Mesothelial cell of epicardium (in vitro differentiated cells): ENCODE measurements at places on chromosomes 1 and 21. TPM values are rescaled to one million over a fixed set of nuclear protein-coding genes. Genes with fewer than 3 reads are reported as not detected.

DNA sequence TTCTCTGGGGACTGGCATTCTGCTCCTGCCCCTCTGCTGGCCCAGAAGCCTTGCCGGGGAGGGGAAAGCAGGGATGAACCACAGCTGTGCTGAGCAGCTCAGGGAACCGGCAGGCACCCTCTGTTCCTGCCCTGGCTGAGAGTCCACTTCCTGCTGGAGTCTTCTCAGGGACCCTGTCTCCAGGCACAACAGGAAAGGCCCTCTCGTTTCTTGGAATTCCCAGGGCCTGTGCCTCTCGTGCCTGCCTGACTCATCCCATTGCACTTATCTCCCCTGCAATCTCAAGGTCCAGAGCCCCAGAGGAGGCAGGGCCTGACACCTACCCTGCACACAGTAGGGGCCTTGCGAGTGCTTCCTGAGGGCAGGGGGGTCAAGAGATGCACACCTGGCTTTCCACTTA lies 1.1 kb upstream of the EDN2 start:
- no peaks in the 10 kb centered on the region for H3K27me3 ChIP-seq
- no peaks in the 10 kb centered on the region for H3K36me3 ChIP-seq
- no peak overlapping the region for H3K4me3 ChIP-seq
- peaks cover 77% of the 10 kb centered on the region for H3K4me1 ChIP-seq
- H3K27ac ChIP-seq: peak overlapping the region; percentile 95

GRCh38 chr1:57868908-57869307 lies 445.0 kb upstream of the DAB1 start:
- H3K4me3 ChIP-seq: no peak overlapping the region
- H3K36me3 ChIP-seq: no peaks in the 10 kb centered on the region
- H3K4me1 ChIP-seq: peaks cover 5% of the 10 kb centered on the region
- no peak overlapping the region for H3K27ac ChIP-seq
- DNase-seq: no peak
- H3K27me3 ChIP-seq: peaks cover 4% of the 10 kb centered on the region

GRCh38 chr1:185397183-185397582 lies 80.1 kb upstream of the IVNS1ABP start:
- DNase-seq: no peak
- no peaks in the 10 kb centered on the region for H3K36me3 ChIP-seq
- no peaks in the 10 kb centered on the region for H3K27me3 ChIP-seq
- peaks cover 19% of the 10 kb centered on the region for H3K4me1 ChIP-seq

- DNase-seq: no peak
- H3K4me3 ChIP-seq: no peak overlapping the region
- peaks cover 28% of the 10 kb centered on the region for H3K36me3 ChIP-seq
- peak overlapping the region; percentile 6 for H3K27ac ChIP-seq
- H3K27me3 ChIP-seq: no peaks in the 10 kb centered on the region
Measured at GRCh38 chr21:32370998-32371766, 21.6 kb downstream of the URB1 start.

DNA sequence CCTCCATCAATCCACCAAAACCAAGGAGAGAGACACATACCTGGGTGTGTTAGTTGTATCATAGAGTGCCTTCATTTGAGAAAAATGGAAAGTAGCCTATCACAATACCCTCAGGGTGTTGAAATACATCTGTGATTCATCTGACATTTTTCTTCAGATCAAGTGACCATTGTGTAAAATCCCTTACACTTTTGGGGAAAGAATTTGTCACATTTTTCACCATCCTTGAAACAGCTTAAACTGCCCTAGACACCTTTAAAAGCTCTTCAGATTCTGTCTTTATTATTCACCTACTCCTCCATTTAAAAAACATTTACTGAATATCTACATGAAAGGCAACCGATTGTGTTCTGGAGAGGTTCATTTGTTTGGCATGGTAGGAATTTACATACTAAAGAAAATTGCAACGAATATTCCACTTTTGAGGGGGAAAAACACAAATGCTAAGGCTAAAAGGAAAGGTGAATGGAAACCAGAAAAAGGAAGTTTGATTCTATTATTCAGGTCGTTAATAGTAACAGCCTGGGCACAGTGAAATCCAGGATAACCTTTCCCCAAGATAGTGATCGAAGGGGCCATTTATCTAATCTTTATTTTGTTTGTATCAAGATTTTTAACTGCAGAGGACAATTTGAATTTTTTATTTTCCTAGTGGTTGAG lies 70.4 kb upstream of the SAMSN1 start:
- no peaks in the 10 kb centered on the region for H3K27me3 ChIP-seq
- no peak overlapping the region for H3K4me3 ChIP-seq
- DNase-seq: no peak
- H3K36me3 ChIP-seq: no peaks in the 10 kb centered on the region
- peaks cover 17% of the 10 kb centered on the region for H3K4me1 ChIP-seq

- H3K4me1 ChIP-seq: peaks cover 48% of the 10 kb centered on the region
- DNase-seq: no peak
- H3K27me3 ChIP-seq: no peaks in the 10 kb centered on the region
- H3K36me3 ChIP-seq: peaks cover 2% of the 10 kb centered on the region
Measured at GRCh38 chr21:27114111-27114510, 147.2 kb upstream of the ADAMTS5 start.

GRCh38 chr21:14901482-14901958 lies 163.3 kb downstream of the NRIP1 start:
- no peak overlapping the region for H3K4me3 ChIP-seq
- no peak overlapping the region for H3K27ac ChIP-seq
- H3K36me3 ChIP-seq: peaks cover 1% of the 10 kb centered on the region
- no peak for DNase-seq
- peaks cover 2% of the 10 kb centered on the region for H3K4me1 ChIP-seq
- H3K27me3 ChIP-seq: no peaks in the 10 kb centered on the region

DNA sequence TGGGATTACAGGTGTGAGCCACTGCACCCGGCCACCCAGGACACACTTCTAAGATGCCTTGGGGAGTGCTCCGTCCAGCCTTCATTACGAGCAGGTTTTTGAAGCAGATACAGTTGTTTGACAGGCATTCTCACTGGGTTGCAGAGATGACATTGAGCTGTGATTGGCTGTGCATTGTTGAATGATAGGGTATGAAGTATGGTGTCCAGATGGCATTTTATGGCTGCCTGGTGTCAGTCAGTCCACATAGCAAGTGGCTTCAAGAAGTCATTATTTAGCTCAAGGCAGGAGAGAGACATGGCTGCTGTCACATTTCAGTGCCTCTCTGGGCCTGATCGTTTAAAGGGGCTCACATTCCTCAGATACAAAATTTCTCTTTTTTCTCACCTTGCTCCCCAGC lies 14.8 kb upstream of the PADI2 start:
- H3K4me3 ChIP-seq: no peak overlapping the region
- no peak overlapping the region for H3K27ac ChIP-seq
- no peaks in the 10 kb centered on the region for H3K36me3 ChIP-seq
- no peak for DNase-seq
- peaks cover 3% of the 10 kb centered on the region for H3K27me3 ChIP-seq

DNA sequence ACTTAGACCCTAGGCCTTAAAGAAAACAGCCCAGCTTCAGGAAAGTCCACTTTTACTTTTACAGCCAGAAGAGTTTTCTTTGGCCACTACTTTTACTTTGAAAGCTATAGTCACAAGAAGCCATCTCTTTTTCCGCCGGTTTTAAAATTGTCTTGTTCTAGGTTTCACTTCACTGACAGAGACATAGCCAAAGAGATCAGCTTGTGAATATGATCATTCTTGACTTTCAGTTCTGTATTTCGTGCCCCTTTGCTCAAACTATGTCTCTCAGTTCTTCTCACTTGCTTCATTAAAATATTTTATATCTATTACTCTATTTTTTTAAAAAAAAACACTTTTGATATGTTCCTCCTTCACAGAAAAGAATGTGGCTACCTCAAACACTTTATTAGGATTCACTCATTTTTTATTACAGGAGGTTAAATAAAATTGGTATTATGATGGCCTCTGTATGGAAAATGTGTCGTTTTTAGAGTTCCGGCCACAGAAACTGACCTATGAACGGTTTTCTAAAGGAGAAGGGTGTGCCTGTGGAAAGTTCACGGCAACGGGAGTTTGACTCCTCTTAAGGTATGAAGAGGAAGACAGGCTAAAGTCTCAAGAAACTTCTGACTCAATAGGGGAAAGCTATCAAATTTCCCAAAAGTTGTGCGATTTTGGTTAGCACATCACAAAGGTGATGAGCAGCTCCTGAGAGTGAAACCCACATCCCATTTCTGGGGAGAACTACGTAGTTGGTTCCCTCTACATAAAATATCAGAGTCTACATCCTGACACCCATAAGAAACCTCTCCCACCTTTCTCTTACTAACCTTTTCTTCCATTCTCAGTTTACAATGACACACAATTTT lies 1.2 kb downstream of the MCOLN2 start:
- H3K27me3 ChIP-seq: peaks cover 72% of the 10 kb centered on the region
- H3K36me3 ChIP-seq: peaks cover 2% of the 10 kb centered on the region
- no peak overlapping the region for H3K27ac ChIP-seq
- DNase-seq: no peak
- H3K4me1 ChIP-seq: peaks cover 8% of the 10 kb centered on the region

DNA sequence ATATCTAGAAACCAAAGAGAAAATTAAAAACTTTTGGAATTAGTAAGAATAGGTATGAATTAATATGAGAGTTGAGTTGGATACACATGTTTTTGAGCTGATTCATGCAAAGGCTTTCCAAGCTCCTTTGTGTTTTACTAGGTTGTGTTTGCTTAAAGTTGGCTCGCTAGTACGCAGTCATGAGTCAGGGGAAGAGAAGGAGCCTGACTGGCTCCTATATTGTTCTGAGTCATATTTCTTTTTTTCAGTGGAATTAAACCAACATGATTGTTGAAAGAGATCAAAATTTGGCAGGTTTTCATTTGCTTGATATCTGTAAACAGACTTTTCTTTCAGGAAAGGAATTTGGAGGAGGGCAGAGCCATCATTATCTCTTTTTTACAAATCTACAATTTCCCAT lies 66.7 kb downstream of the MAGI3 start:
- H3K4me3 ChIP-seq: no peak overlapping the region
- H3K4me1 ChIP-seq: peaks cover 5% of the 10 kb centered on the region
- no peak for DNase-seq
- H3K27me3 ChIP-seq: no peaks in the 10 kb centered on the region
- H3K36me3 ChIP-seq: peaks cover 19% of the 10 kb centered on the region

GRCh38 chr1:79188337-79188736 lies 181.8 kb upstream of the ADGRL4 start:
- H3K27ac ChIP-seq: no peak overlapping the region
- no peaks in the 10 kb centered on the region for H3K36me3 ChIP-seq
- DNase-seq: no peak
- no peaks in the 10 kb centered on the region for H3K27me3 ChIP-seq

GRCh38 chr1:150259217-150259616 lies 1.6 kb downstream of the CA14 start:
- H3K27ac ChIP-seq: peak overlapping the region; percentile 89
- H3K27me3 ChIP-seq: no peaks in the 10 kb centered on the region
- no peaks in the 10 kb centered on the region for H3K36me3 ChIP-seq
- DNase-seq: no peak

DNA sequence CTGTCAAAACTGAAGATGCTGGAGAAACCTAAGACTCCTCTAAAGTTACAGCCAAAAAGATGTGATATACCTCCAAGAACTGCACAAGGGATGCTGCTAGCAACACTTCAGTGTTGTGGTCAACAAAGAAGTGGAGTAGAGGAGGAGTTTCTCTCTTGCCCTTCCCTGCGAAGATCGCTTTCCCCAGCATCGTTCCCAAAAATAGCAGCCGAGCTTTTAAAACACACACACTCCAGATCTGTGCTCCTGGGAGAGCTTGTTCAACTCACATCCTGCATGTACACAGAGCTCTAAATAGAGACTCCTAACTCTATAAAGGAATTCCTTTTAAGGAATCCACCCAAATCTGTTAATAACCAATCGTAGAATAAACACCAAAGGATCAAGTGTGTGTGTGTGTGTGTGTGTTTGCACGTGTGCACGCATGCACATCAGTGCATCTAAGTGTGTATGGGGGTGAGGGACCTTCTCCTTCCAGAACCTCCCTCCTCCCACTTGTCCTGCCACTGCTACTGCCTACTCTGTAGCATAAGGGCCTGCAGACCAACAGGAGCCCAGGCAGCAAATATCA lies 58.5 kb downstream of the PSMG1 start:
- peaks cover 2% of the 10 kb centered on the region for H3K36me3 ChIP-seq
- no peak overlapping the region for H3K27ac ChIP-seq
- H3K27me3 ChIP-seq: no peaks in the 10 kb centered on the region

GRCh38 chr1:219626865-219627264 lies 14.0 kb upstream of the ZC3H11B start:
- H3K4me3 ChIP-seq: no peak overlapping the region
- DNase-seq: no peak
- H3K4me1 ChIP-seq: peaks cover 6% of the 10 kb centered on the region
- H3K36me3 ChIP-seq: no peaks in the 10 kb centered on the region

GRCh38 chr1:184143449-184143848 lies 91.9 kb downstream of the TSEN15 start:
- H3K4me1 ChIP-seq: no peaks in the 10 kb centered on the region
- no peak overlapping the region for H3K4me3 ChIP-seq
- H3K27me3 ChIP-seq: no peaks in the 10 kb centered on the region
- H3K36me3 ChIP-seq: no peaks in the 10 kb centered on the region

DNA sequence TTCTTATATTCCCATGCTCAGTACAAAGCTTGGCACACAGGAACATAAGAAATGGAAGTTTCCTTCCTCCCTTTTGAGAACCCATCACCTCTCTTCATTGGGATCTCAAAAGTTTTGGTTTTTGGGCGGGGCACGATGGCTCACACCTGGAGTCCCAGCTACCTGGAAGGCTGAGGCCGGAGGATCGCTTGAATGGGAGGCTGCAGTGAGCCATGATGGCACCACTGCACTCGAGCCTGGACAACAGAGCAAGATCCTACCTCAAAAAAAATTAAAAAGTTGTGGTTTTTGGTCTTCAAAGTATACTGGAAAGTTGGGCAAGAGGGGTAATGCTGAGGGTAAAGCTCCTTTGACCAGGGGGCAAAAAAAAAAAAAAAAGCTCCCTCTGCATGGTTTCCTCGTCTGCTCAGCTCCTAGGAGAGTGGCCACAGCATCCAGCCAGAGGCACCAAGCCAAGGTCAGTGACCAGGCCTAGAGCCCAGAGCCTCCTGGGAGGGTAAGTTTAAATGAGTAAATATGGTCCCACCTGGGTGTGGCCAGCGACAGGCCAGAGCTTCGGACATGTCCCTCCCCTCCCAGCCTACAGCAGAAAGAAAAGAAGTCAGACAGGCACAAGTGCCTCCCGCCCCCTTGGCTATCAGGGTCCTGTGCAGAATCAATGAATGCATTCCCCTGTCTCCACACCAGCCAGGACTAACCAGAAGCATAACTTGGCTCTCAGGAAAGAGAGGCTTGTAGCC lies 5.0 kb downstream of the MEF2D start:
- H3K27me3 ChIP-seq: no peaks in the 10 kb centered on the region
- peak overlapping the region; percentile 87 for H3K27ac ChIP-seq
- H3K4me3 ChIP-seq: no peak overlapping the region
- H3K4me1 ChIP-seq: peaks cover 63% of the 10 kb centered on the region
- H3K36me3 ChIP-seq: no peaks in the 10 kb centered on the region
- DNase-seq: no peak

- H3K27me3 ChIP-seq: peaks cover 46% of the 10 kb centered on the region
- no peak for DNase-seq
- no peak overlapping the region for H3K4me3 ChIP-seq
- no peaks in the 10 kb centered on the region for H3K36me3 ChIP-seq
Measured at GRCh38 chr1:206979379-206980043, 9.3 kb upstream of the FCAMR start.

The SCAF4 gene
- total RNA-seq: 55.6 to 58.9 TPM (median 57.4 TPM) in 3 replicates

The KCTD3 gene
- total RNA-seq: 49.2 to 52.3 TPM (median 50.5 TPM) in 3 replicates

The NPPA gene
- not detected in 3 replicates for total RNA-seq

The NPHS2 gene
- not detected in 3 replicates for total RNA-seq

The ANXA9 gene
- 1.2 TPM in 3 replicates for total RNA-seq

The FGR gene
- 0.11 to 0.53 TPM (median 0.20 TPM) in 3 replicates for total RNA-seq

The PDZK1 gene
- total RNA-seq: 0.34 to 0.64 TPM (median 0.51 TPM) in 3 replicates
